ENCODE measurements at places on chromosomes 11 and 22.

DNA sequence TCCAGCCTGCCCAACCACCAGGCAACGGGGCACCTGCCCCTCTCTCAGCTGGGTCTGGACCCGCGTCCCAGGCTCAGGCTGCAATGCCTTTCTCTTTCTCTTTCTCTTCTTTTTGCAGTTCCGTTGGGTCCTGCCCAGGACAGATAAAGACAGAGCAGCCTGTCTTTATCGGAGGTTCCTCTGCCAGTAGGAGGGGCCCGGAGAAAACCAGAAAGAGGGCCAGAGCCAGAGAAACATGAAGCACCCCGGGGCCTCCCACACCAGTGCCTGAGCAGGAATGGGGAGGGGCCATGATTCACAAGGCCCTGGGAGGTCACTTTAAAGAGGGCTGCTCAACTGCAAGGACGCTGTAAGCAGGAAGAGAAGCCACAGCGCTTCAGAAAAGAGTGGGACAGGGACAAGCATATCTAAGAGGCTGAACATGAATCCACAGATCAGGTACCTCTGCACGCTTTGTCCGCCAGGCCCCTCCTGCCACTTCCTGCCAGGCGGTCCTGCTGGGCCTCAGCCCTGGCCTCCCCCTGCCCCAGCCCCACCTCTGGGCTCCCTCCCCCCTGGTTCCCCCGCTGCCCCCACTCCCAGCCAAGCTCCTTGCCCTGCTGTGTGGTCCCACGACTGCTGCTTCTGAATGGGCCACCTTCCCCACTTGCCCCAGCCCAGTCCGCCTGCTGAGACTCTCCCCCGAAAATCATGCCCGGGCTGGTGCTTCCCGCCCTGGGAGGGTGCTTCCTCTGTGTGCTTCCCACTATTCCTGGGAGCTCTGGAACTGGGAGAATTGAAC is at the start of gene APOBEC3C:
Gene APOBEC3C, plus strand, starts transcription at position 316 of the 781 bp plus-strand sequence. Its CDS starts 106 bp downstream, at position 422.
- peak; percentile 83 for DNase-seq

DNA sequence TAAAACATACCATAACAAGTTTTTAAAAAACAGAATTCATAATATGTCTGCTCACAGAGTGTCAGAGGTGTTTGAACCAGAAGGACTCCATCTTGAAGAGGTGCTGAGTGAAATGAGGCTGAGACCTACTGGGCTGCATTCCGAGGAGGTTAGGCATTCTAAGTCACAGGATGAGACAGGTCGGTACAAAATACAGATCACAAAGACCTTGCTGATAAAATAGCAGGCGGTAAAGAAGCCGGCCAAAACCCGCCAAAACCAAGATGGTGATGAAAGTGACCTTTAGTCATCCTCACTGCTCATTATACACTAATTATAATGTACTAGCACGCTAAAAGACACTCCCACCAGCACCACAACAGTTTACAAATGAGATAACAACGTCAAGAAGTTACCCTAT is 116.4 kb downstream of the ARHGAP32 start:
- DNase-seq: no peak

- no peak for DNase-seq
Measured at GRCh38 chr11:71115770-71116692, 136.3 kb downstream of the SHANK2 start.

GRCh38 chr11:95668131-95668530 is 121.5 kb downstream of the FAM76B start:
- DNase-seq: no peak

DNA sequence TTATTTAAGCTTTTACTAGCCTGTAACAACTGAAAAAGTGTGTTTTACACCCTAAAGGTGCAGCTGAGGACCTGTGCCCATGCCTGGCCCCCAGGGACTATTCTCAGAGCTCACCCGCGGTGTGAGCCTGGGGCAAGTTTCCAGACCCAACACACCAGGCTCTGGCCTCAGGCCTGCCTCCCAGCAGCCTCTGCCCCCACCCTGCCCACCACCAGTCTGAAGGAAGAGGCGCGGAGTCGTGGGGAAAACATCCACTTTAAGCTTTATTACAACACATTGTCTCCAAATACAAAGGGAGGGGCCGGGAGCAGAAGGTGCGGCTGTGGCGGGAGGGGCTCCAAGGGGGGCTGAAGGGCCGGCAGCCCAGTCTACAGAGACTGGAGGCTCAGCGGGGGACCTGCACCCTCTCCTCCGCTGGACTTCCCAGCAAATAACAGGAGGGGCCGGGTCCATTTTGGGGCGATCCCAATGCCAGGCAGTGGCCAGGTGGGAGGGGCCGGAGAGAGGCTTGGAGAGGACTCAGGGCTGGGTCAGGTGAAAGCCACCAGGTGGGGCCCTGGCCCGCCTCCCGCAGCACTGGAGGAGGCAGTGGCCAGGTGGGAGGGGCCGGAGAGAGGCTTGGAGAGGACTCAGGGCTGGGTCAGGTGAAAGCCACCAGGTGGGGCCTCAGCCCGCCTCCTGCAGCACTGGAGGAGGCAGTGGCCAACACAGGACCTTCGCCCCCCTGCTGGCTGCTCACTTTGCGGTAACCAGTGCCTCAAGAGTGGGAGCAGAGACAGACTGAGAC is 18.1 kb downstream of the DUSP8 start:
- no peak for DNase-seq

DNA sequence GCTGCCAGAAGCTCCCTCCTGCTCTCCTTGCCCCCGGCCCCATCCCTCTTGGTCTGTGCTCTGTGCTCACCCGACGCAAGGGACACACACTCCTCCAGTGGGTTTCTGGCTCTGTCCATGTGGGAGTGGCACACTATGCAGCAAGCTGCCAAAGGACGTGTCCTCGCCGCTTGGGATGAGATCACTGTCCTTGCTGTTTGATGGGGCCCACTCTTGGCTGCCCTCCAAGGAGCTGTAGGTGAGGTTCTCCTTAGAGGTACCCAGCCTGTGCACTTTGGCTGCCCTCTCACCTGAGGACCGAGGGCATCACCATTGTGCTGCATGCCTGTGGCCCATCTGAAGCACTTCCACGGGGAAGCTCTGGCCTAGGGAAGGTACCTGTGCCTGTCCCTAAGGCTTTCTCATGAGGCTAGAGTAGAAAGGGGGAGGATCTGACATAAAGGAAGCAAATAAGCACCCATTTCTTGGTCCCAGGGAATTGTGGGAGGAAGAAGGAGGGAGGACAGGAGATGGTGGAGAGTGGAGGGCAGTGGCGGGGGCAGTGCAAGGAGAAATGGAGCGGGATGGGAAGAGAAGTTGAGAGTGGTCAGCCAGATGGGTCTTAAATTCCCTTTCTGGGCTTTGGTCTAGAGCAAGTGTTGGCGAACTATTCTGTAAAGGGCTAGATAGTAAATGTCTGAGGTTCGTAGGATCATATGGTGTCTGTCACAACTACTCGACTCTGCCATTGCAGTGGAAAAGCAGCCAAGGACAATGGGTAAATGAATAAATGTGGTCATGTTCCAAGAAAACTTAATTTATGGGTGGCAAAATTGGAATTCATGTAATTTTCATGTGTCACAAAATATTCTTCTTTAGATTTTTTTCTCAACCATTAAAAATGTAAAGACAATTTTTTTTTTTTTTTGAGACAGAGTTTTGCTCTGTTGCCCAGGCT is 47.0 kb upstream of the AMPD3 start:
- no peak for DNase-seq

DNA sequence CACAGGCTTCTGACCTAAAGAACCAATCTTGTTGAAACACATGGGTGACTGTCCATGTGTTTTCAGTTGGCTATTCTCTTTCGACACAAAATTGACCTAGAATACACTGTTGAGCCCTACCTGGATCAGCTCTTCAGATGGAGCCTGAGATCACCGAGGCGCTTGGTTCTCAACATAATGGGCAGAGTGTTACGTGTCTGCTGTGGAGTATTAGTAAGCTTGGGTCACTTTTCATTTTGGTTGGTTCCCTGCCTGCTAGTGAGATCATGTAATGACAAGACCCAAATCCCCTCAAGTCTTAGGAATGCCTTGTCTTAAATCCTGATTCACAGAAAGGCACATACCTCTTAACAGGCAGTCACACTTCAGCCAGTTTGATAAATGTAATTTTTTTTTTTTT is 8.7 kb downstream of the MED19 start:
- DNase-seq: no peak
